ENCODE measurements at places on chromosomes 3 and 15. TPM values are rescaled to one million over a fixed set of nuclear protein-coding genes. Genes with fewer than 3 reads are reported as not detected.

Gene ARPIN
- total RNA-seq = 26.4 TPM

Gene SAMMSON
- not detected for total RNA-seq

Gene NGLY1
- total RNA-seq = 32.7 TPM

DNA sequence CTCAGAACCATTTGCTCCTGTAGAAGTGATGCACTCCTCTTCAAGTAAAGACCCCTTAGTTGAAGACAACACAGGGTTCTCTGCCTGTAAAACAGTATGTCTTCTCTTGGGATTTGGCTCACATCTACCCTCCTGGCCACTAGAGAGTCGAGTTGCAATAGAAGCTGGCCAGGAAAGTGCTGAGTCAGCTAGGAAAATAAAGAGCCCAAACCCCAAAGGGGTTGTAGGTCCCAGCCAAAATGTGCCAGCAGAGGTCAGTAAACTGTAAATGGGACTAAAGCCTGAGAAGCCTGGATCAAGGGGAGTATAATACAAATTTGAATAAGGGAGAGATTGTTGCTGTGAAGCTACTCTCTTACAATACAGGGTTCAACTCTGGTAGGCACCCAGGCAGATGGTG lies 37.2 kb upstream of the THBS1 start:
- DNase-seq = no peak

DNA sequence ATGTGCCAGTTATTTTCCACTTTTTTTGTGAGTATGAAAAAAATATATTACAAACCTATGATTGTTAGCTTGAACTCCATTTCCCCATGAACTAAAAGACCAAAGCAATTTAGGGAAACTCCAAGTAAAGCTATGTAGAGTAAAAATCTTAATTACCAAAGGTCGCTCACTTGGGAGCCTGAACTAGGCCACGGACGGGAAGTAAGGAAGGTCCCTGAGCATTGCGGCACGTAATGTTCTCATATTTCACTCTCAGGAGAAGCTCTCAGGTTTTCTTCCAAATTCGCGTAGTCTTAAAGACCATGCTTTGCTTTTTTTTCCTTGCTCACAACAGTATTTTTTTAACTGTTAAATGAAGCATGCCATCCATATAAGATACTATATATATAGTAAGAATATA lies 215.3 kb upstream of the RARB start:
- DNase-seq = no peak

DNA sequence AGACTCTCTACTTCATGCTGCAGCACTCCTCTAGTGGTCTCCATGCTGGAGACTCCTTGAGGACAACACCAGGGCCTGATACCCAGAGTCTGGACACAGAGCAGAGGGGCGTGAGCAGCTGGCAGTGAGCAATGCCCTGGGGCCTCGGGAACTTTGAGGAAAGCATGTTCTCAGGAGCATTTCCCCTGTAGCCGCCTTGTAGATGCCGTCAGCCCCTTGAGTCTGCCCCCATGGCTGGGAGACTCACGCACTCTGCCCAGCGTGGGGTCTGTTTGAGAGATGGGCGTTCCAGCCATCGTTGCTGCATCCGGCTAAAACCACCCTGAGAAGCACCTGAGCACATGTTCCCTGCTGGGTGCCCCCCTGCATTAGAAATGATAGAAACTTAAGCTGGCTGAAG lies 56.8 kb downstream of the PLXNA1 start:
- DNase-seq = no peak

- no peak for DNase-seq
These were observed 20.8 kb downstream of the SLC28A1 start for GRCh38 chr15:84905016-84905916.

GRCh38 chr3:18635215-18635614 lies 210.1 kb upstream of the SATB1 start:
- no peak for DNase-seq

Measured in mesothelial cell of epicardium (in vitro differentiated cells).